ENCODE measurements at places on chromosomes 11 and 22.

DNA sequence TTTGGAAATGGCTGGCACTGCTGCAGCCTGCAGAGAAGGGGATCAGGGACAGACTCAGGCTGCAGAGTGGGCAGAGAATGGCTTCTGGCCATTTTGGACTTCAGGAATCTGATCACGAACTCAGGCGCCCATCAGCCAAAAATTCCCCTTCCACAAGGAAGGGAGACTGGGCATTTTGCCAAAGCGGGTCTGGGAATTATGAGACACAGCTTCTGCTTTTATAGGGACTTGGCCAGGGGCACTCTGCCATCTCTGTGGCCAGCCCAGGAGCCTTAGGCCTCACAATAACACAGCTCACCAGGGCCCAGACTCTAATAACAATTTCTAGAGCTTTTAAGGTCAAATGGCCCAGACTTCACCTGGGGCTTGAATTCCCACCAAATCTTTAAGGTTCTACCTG is 74.7 kb downstream of the CHST1 start:
- DNase-seq: no peak
- H3K27ac ChIP-seq: no peak overlapping the region
- H3K4me3 ChIP-seq: no peak overlapping the region
- H3K4me1 ChIP-seq: no peaks in the 10 kb centered on the region

- H3K27ac ChIP-seq: no peak overlapping the region
- no peaks in the 10 kb centered on the region for H3K36me3 ChIP-seq
Measured at GRCh38 chr22:20721409-20722218, 52.3 kb upstream of the SERPIND1 start.

DNA sequence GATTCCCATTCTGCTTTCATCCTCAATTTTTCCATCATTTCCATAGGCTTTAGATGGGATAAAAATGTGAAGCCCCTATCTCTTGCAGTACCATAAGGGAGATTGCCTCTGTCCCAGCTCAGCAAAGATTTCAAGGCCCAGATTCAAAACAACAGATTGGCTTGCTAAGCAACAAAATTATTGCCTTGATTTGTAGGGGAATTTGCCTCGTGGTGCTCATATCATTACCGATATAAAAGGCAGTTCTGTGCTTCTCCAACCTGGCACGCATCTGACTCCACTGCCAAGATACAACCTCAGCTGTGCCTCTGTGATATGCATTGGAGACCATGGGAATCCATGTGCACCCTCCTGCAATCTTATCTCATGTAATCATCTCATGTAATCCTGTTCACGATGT is 25.0 kb upstream of the CEP126 start:
- H3K36me3 ChIP-seq: no peaks in the 10 kb centered on the region
- no peaks in the 10 kb centered on the region for H3K27me3 ChIP-seq
- no peak overlapping the region for H3K4me3 ChIP-seq
- no peak for DNase-seq
- no peak overlapping the region for H3K27ac ChIP-seq
- no peaks in the 10 kb centered on the region for H3K4me1 ChIP-seq

- H3K4me3 ChIP-seq: peak overlapping the region; percentile 99
- no peak for DNase-seq
- H3K27me3 ChIP-seq: no peaks in the 10 kb centered on the region
- no peak overlapping the region for H3K27ac ChIP-seq
- no peaks in the 10 kb centered on the region for H3K36me3 ChIP-seq
- H3K4me1 ChIP-seq: peaks cover 22% of the 10 kb centered on the region
Measured at GRCh38 chr22:50626850-50627641, 906 bp downstream of the ARSA start.

GRCh38 chr22:32233091-32233490 is 22.1 kb downstream of the SLC5A4 start:
- no peaks in the 10 kb centered on the region for H3K4me1 ChIP-seq
- DNase-seq: no peak
- H3K27ac ChIP-seq: no peak overlapping the region
- no peak overlapping the region for H3K4me3 ChIP-seq

- DNase-seq: no peak
- no peak overlapping the region for H3K27ac ChIP-seq
- no peaks in the 10 kb centered on the region for H3K4me1 ChIP-seq
- H3K36me3 ChIP-seq: no peaks in the 10 kb centered on the region
- no peak overlapping the region for H3K4me3 ChIP-seq
Measured at GRCh38 chr11:115996808-115997188, 492.6 kb upstream of the CADM1 start.

- H3K4me3 ChIP-seq: no peak overlapping the region
- H3K27ac ChIP-seq: no peak overlapping the region
- DNase-seq: no peak
- no peaks in the 10 kb centered on the region for H3K36me3 ChIP-seq
- no peaks in the 10 kb centered on the region for H3K27me3 ChIP-seq
Measured at GRCh38 chr11:75437966-75438659, 5.1 kb upstream of the KLHL35 start.

- DNase-seq: no peak
- no peaks in the 10 kb centered on the region for H3K36me3 ChIP-seq
- H3K4me3 ChIP-seq: no peak overlapping the region
Measured at GRCh38 chr11:100984668-100985067, 144.9 kb downstream of the PGR start.

GRCh38 chr11:13068211-13068610 is 59.1 kb downstream of the RASSF10 start:
- no peak overlapping the region for H3K4me3 ChIP-seq
- DNase-seq: no peak
- H3K27me3 ChIP-seq: no peaks in the 10 kb centered on the region
- no peaks in the 10 kb centered on the region for H3K36me3 ChIP-seq
- no peaks in the 10 kb centered on the region for H3K4me1 ChIP-seq
- no peak overlapping the region for H3K27ac ChIP-seq
